Activated naive CD4-positive, alpha-beta T cell treated with anti-CD3 and anti-CD28 coated beads, Interleukin-2, amount 50 U/mL, for 72 hours (primary cell): ENCODE measurements at places on chromosomes 2 and 18. TPM values are rescaled to one million over a fixed set of nuclear protein-coding genes. Genes with fewer than 3 reads are reported as not detected.

RBM43 gene
- total RNA-seq = 2.4 TPM

ANKAR gene
- total RNA-seq = 2.9 TPM

CYRIA gene
- 3.1 TPM for total RNA-seq

GRCh38 chr2:85702172-85702571 lies 8.0 kb downstream of the GNLY start:
- no peak for DNase-seq

DNA sequence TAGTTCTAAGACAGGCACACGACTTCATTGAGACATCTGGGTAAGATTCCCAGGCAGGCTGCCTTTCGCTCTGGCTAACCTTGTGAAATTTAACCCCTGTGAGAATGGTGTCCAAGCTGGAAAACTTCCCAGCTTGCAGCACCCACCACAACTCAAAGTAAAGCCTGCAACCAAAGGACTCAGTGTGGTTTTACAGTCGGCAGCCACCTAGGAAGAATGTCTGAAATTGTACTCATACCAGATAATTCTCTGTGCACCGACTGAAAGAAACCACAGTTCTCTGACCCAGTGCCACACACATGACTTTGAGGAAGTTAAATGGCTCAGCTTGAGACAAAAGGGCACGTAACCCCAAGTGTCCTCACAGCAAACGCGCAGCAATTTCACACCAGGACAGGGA lies 125.7 kb downstream of the RBMS1 start:
- DNase-seq = no peak

DNA sequence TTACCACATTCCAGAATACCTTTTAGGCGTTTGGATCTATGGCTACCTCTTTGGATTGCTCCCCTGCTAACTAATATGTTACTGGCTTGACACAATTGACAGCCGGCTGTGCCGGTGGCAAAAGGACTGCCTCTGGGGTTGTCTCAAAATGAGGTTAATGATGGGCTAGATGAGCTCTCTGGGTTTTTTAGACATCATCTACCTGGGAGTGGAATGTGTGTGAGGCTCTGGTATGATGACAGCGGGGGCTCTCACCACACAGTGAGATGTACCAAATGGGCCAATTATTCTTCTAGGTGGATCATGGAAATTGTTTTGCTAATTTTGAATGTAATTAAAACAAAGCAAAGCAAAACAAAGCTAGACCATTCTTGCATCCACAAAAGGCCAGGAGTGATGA lies 391.1 kb upstream of the SPRED2 start:
- no peak for DNase-seq
